NCI-H1436 treated with DMSO at 0.1 percent for 48 hours (cell line): ENCODE measurements at places on chromosomes 16 and 17.

GRCh38 chr16:55351936-55352335 lies 27.9 kb downstream of the IRX6 start:
- no peak for DNase-seq

DNA sequence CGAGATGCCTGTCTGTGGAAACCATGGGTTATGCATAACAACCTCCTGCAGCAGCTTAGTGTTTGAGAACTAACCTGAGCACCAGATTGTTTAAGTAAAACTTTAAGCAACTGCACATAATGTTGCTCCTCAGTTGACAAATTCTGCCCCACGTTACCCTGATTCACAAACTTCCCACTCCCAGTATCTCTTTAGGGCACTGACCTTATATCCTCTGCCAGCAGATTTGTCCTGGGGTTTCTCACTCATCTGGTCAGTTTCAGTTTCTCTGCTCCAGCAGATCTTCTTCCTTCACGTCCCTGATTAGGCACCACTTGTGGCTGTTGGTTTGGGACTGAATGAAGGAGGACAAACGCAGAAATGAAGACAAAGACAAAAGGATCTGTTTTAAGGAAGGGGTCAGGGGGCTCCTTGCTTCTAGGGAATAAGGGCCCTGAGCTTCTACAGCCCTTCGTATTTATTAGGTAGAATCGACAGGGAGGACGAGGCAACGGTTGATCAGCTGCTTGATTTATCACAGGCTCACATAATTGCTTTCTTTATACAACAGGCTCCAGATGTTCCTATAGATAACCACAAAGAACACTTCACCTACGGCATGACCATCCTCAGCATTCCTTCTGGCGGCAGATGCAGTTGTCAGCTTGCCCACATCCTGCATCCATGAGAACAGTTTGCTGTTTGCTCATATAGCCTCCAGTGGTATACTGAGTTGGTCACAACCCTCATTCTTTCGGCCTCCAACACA lies 13.5 kb upstream of the ZNF689 start:
- DNase-seq: no peak

DNA sequence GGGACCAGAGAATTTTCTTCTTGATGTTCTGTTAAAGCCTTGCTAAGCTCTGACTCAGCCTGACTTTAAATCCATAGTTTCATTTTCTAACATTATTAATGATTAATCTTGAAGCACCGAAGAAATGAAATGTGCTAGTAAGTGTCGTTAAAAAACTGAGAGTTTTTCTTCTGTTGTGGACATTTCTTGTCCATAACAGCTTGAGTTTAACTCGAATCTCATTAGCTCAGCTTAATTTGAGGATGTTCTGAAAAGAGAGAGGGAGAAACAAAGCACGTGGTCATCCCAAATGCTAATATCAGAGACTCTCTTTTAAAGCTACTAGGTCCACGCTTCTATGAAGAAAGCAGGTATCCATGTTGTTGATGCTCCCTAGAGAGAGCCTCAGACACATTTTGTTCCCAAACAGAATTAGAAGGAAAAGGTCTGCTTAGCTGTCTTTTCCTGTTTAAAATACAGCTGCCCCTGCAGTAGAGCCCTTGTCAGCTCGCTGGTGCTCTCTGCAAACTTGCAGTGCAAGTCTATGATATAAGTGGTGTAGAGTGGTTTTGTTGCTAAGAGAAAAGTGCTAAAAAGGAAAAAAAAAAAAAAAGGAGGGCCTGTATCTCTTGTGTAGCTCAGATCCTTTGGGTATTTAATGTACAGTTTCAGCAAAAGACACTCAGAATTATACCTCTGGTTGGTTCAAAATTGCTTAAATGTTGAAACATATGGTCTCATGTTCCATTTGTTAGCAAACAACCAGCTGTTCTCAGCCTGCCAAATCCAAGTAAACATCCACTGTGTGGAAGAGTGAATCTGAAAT lies 191.1 kb upstream of the TBX2 start:
- no peak for DNase-seq

DNA sequence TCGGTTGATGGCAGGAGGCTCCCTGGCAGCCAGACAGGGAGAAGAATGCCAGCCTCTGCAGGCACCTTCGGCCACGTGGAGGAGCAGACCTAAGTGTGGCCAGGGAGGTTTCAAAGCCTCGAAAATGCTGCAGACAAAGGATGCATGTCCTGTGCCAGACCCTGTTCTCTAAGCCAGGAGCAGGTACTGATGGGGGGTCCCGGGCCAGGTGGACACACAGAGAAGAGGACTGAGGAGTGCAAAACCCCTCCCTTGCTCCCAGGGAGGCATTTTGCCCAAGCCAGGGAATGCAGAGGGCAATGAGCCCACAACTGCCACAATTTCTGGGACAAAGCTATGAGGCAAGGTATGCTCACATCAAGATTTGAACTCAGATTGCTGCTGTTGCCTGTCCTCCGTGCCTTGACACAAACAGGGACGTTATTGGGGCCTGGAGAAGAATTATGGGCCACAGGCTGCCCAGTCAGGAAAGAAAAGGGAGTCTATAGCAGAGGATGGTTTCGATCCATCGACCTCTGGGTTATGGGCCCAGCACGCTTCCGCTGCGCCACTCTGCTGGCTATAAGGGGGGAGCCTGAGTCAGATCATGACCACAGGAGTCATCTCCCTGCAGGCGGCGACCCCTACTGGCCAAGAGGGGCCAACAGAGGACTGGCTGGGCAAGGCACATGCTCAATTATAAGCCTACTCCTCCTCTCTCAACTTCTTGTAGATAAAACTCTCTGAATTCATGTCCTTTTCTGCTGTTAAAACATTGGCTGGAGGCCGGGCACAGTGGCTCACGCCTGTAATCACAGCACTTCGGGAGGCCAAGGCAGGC lies 25.1 kb upstream of the FOXK2 start:
- DNase-seq: peak; percentile 79

DNA sequence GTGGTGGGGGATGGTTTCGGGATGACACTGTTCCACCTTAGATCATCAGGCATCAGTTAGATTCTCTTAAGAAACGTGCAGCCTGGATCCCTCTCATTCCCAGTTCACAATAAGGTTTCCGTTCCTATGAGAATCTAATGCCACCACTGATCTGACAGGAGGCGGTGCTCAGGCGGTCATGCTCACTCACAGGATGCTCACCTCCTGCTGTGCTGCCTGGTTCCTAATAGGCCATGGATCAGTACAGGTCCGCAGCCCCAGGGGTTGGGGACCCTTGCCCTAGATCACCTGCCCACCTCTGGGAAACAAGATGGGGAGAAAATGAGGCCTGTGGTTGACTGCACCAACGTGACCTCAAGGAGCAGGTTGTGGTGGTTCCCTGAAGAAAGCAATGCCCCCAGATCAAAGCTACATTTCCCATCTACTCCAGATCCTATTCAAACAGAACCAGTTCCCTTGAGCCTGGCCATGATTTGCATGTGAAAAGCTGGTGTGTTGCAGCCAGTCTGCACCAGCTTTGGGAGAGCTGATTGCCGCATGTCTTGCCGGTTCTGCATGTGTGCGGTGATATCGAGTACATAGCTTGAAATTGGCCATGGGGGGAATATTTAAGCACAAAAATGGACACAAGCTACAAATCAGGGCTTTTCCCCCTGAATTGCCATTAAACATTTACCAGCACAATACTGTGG lies 183.2 kb upstream of the HSBP1 start:
- DNase-seq: no peak

DNA sequence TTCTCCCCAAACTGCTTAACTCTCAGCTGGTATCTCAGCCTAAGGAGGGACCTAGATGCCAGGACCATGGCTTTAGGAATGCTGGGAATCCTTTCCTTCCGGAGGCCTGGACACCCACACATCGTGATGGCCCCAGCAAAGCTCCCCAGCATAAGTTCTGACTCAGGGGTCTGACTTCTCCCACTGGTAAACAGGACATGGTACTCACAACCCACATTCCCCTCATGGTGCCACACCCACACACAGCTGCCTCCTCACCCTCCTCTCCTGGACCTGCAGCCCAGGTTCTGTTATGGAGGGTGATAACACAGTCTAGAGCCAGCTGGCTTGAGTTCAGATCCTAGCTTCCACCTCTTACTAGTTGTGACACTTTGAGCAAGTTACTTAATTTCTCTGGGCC lies 719 bp upstream of the RNF227 start:
- DNase-seq: no peak
